Progenitor cell of endocrine pancreas (in vitro differentiated cells): ENCODE measurements at places on chromosomes 3 and 15.

DNA sequence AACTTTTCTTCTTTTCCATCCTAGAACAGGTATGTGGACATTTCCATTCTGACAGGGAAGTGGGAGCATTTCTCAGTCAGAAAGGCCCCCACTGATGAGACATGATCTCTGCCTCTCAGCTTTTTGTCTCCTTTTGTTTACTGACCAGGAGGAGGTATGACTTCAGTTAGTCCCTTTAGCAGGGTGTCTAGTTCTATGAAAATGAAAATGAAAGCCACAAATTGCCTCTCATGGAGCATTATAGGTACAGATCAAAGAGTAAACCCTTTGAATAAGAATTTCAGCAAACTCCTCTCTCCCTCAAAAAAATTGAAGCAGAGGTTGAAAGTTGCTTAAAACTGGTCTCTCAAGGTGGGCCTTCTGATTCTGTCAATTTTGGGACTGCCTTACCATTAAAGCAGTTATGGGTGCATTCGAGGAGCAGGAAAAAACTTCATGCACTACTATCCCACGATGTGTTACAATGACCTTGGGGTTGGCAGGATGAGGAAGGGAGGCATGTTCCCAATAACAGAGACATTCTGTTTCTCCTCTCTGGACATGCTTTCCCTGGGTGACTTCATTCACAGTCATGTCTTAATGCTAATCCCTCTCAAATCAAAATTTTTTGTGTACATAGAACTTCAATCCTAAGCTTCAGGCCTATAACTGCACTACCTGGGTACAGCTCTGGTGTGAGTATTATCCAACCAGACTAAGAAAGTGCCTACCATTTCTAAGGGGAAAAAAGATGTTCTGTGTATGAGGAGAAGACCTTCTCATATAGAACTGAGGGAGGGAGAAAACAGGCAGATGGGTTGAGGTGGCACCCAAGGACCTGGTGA lies 50.6 kb upstream of the TBC1D23 start:
- no peaks in the 10 kb centered on the region for H3K27me3 ChIP-seq
- no peak overlapping the region for H3K4me3 ChIP-seq
- no peaks in the 10 kb centered on the region for H3K36me3 ChIP-seq
- H3K4me1 ChIP-seq = peaks cover 6% of the 10 kb centered on the region

DNA sequence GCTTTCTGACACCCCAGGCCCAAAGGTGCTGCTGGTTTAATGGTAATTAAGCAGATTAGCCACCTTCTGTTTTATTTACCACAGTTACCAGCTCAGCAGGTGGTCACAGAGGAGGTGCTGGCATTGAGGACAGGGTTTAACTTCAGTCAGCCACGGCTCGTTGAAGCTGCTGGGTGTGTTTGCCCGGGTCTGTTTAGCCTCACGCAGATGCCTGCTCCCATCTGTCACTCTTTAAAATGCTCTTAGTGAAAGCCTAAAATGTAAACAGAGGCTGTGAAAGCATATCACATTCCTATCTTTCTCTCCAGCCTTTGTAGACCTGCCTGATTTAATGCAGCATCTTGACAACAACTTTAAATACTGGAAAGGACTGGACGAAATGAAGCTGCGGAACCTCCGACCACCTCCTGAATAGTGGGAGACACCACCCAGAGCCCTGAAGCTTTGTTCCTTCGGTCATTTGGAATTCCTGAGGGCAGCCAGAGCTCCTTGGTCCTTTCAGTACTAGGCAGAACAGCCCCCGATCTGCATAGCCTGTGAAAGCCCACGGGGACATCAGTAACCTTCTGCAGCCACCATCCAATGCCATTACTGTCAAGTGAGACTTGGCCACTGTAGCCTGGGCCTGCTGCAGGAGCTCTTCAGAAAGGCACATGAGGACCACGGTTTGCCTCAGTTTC lies 156.0 kb downstream of the PDE8A start:
- no peak overlapping the region for H3K27ac ChIP-seq
- H3K36me3 ChIP-seq = peaks cover 12% of the 10 kb centered on the region
- peaks cover 3% of the 10 kb centered on the region for H3K27me3 ChIP-seq
- DNase-seq = no peak

- H3K27ac ChIP-seq = no peak overlapping the region
- H3K4me3 ChIP-seq = no peak overlapping the region
Observed at GRCh38 chr3:156632601-156633000, 41.8 kb upstream of the TIPARP start.

- H3K36me3 ChIP-seq = no peaks in the 10 kb centered on the region
- no peak overlapping the region for H3K27ac ChIP-seq
- no peak overlapping the region for H3K4me3 ChIP-seq
- peaks cover 25% of the 10 kb centered on the region for H3K27me3 ChIP-seq
Observed at GRCh38 chr3:127848131-127849129, 26.1 kb upstream of the MGLL start.

- no peak overlapping the region for H3K4me3 ChIP-seq
- peaks cover 15% of the 10 kb centered on the region for H3K36me3 ChIP-seq
Observed at GRCh38 chr15:75036212-75036616, 12.8 kb downstream of the PPCDC start.
